CD8-positive, alpha-beta memory T cell (primary cell): ENCODE measurements at places on chromosomes 4 and X. TPM values are rescaled to one million over a fixed set of nuclear protein-coding genes. Genes with fewer than 3 reads are reported as not detected.

GRCh38 chr4:151409470-151410313, 716 bp downstream of the FHIP1A start:
- peak overlapping the region; percentile 47 for H3K4me3 ChIP-seq
- no peak overlapping the region for H3K27ac ChIP-seq
- peak; percentile 9 for DNase-seq
- H3K4me1 ChIP-seq = peaks cover 15% of the 10 kb centered on the region
- peaks cover 4% of the 10 kb centered on the region for H3K27me3 ChIP-seq

DNA sequence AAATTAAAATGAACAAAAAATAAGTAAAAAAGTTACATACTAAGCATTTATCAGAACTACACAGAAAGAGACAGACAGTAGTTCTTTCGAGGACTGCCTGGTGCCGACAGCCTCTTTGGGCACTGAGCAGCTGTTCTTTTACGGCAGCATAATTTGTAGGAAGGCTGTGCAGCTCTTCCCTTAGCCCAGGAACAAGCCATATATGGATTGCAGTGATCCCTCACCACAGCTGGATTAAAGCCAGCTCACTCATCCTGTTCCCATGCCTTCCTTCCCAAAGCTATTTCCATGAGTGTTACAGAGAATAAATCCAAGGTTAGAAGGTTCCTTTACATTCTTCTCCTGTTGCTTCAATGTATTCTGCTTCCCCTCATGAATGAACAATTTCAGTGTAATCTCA, 71.7 kb downstream of the DDX60L start:
- peaks cover 21% of the 10 kb centered on the region for H3K36me3 ChIP-seq
- DNase-seq = no peak
- no peaks in the 10 kb centered on the region for H3K27me3 ChIP-seq
- H3K4me3 ChIP-seq = no peak overlapping the region
- H3K27ac ChIP-seq = no peak overlapping the region

DNA sequence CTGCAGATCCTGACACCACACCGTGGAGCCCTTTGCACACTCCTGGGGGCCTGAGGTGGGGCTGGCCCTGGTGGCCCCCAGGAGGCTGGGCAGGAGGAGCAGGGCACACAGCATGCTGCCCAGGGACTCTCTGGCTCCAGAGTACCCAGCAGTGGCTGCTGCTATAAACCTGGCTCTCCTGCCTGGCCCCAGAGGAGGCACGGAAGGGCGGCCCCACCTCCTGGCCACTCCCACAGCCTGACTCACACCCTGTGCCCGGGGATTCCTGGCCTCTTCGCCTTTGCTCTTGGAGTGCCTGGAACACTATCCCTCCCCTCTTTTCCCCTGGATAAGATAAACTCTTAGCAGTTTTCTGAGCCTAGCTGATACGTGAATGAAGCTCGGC, at the start of gene PSAPL1:
PSAPL1 (minus strand) TSS at position 165 of the 385 bp plus-strand sequence; CDS start at position 114, 51 bp downstream.
- H3K36me3 ChIP-seq = no peaks in the 10 kb centered on the region
- peak; percentile 35 for DNase-seq
- H3K4me1 ChIP-seq = no peaks in the 10 kb centered on the region
- H3K4me3 ChIP-seq = no peak within 1 kb of the TSS

- DNase-seq = no peak
- H3K4me1 ChIP-seq = no peaks in the 10 kb centered on the region
- no peak overlapping the region for H3K4me3 ChIP-seq
- H3K27me3 ChIP-seq = no peaks in the 10 kb centered on the region
- H3K36me3 ChIP-seq = no peaks in the 10 kb centered on the region
These were observed 83.5 kb downstream of the LNX1 start for GRCh38 chr4:53507671-53508286.

GRCh38 chr4:154720123-154720522, 23.7 kb upstream of the LRAT start:
- H3K27me3 ChIP-seq = no peaks in the 10 kb centered on the region
- no peak overlapping the region for H3K4me3 ChIP-seq
- H3K4me1 ChIP-seq = no peaks in the 10 kb centered on the region
- H3K36me3 ChIP-seq = no peaks in the 10 kb centered on the region

GRCh38 chrX:7580127-7580526, 262.8 kb upstream of the VCX start:
- no peaks in the 10 kb centered on the region for H3K4me1 ChIP-seq
- DNase-seq = no peak
- H3K4me3 ChIP-seq = no peak overlapping the region
- no peak overlapping the region for H3K27ac ChIP-seq
- no peaks in the 10 kb centered on the region for H3K36me3 ChIP-seq
- no peaks in the 10 kb centered on the region for H3K27me3 ChIP-seq

- H3K4me3 ChIP-seq = no peak overlapping the region
- no peaks in the 10 kb centered on the region for H3K4me1 ChIP-seq
- H3K36me3 ChIP-seq = no peaks in the 10 kb centered on the region
- H3K27me3 ChIP-seq = no peaks in the 10 kb centered on the region
- H3K27ac ChIP-seq = no peak overlapping the region
These were observed 84.8 kb downstream of the RTL3 start for GRCh38 chrX:78574306-78574705.

DNA sequence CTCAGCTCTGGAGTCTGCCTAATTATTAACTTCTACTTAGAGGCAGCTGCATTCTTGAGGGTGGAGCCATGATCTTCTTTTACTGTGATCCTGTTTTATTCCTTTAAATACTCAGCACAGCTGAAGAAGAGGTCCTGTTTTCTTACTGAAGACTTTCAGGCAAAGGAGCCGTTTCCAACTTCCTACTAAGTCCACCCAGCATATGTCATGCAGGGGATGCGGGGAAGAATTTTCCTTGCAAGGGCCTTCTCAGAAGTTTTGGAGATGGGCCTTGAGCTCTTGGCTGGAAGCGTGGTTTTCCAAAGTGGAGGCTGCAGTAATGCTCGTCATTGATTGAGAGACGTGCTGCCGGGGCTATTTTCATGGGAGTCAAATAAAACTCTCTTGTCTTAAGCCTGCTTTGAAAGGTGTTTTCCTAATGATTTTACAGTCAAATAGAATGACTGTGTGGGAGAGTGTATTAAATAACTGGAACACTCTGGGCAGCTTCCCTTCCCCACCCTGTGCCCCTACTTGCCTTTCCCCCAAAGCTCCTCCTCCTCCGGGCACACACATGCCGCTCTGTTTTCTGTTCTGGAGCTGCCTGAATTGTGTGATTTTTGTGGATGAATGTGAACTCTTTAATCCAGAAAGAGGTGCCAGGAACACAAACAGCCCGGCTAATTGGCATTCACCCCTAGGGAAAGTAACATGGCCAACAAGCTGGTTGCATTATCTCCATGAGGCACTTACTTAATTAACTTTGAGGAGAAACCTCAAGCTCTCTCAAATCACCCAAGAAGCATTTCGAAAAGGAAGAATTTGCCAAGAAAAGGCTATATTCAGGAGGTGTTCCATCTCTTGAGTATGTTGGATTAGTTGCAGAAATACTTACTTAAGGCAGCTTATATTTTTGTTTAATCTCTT, 28.1 kb downstream of the FGF2 start:
- H3K36me3 ChIP-seq = no peaks in the 10 kb centered on the region
- no peak overlapping the region for H3K4me3 ChIP-seq
- H3K4me1 ChIP-seq = no peaks in the 10 kb centered on the region
- no peak for DNase-seq
- H3K27me3 ChIP-seq = no peaks in the 10 kb centered on the region

- no peaks in the 10 kb centered on the region for H3K36me3 ChIP-seq
- no peak for DNase-seq
- no peaks in the 10 kb centered on the region for H3K4me1 ChIP-seq
- H3K27ac ChIP-seq = no peak overlapping the region
- no peaks in the 10 kb centered on the region for H3K27me3 ChIP-seq
These were observed 51.3 kb upstream of the FRMPD3 start for GRCh38 chrX:107398115-107398514.

DNA sequence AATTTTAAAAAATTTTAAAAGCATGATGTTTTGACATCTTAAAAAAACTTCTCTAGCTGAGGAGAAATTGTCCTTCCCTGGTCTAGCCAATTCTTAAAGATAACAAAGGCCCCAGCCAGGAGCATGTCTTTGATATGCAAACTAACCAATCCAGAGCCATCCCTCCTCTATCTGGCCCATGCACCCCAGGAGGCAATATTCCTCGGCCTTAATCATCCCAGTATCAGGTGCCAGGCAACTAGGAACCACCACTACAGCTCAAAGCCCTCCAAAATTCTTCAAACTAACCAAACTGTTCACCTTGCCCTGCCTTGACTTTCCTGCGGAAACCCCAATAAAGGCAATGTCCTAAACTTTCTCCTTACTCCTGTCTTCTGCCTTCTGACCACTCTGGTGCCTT, 97.8 kb upstream of the USP9X start:
- H3K36me3 ChIP-seq = no peaks in the 10 kb centered on the region
- no peak for DNase-seq
- no peak overlapping the region for H3K4me3 ChIP-seq
- H3K27me3 ChIP-seq = no peaks in the 10 kb centered on the region

- no peaks in the 10 kb centered on the region for H3K36me3 ChIP-seq
- H3K27me3 ChIP-seq = no peaks in the 10 kb centered on the region
- no peak overlapping the region for H3K4me3 ChIP-seq
- DNase-seq = no peak
- H3K4me1 ChIP-seq = no peaks in the 10 kb centered on the region
These were observed 42.9 kb downstream of the USP26 start for GRCh38 chrX:133053861-133054598.

GRCh38 chr4:175784986-175785525, 27.0 kb downstream of the GPM6A start:
- H3K4me1 ChIP-seq = no peaks in the 10 kb centered on the region
- no peaks in the 10 kb centered on the region for H3K36me3 ChIP-seq
- no peak overlapping the region for H3K4me3 ChIP-seq
- H3K27me3 ChIP-seq = no peaks in the 10 kb centered on the region

- no peaks in the 10 kb centered on the region for H3K36me3 ChIP-seq
- no peaks in the 10 kb centered on the region for H3K27me3 ChIP-seq
- no peaks in the 10 kb centered on the region for H3K4me1 ChIP-seq
- no peak overlapping the region for H3K27ac ChIP-seq
These were observed 430.5 kb upstream of the POU3F4 start for GRCh38 chrX:83077606-83078005.

- no peak overlapping the region for H3K27ac ChIP-seq
- H3K36me3 ChIP-seq = no peaks in the 10 kb centered on the region
- no peaks in the 10 kb centered on the region for H3K4me1 ChIP-seq
- no peak for DNase-seq
- no peak overlapping the region for H3K4me3 ChIP-seq
- no peaks in the 10 kb centered on the region for H3K27me3 ChIP-seq
These were observed 47.9 kb downstream of the MTM1 start for GRCh38 chrX:150616179-150616862.

- no peaks in the 10 kb centered on the region for H3K4me1 ChIP-seq
- DNase-seq = no peak
- H3K27ac ChIP-seq = no peak within 1 kb of the TSS
- no peaks in the 10 kb centered on the region for H3K27me3 ChIP-seq
- no peaks in the 10 kb centered on the region for H3K36me3 ChIP-seq
These were observed at the start of gene PPEF2 for GRCh38 chr4:75902352-75902751. Gene PPEF2, minus strand, starts transcription at chr4:75902452. Its CDS starts 6,127 bp downstream, at chr4:75896325.

DNA sequence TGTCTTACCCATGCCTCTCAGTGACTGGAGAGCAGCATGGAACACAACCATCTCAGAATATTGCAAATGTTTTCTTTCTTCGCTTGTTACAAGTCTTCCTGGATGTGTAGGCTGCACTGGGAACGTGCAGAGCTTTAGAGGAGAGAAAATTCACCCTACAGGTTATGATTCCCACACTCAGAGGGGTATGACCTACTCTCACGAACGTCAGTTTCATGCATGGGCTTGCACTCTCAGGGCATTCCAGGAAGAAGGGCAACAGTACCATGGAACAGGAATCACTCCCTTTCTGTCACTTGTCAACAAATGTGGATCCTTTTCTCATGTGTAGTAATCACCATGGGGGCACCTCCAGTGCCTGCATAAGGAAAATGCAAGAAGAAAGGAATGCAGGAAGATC, 75.8 kb downstream of the NBDY start:
- H3K4me3 ChIP-seq = no peak overlapping the region
- H3K36me3 ChIP-seq = no peaks in the 10 kb centered on the region
- H3K27me3 ChIP-seq = no peaks in the 10 kb centered on the region
- H3K4me1 ChIP-seq = peaks cover 19% of the 10 kb centered on the region

GRCh38 chr4:152356428-152357034, 179.4 kb downstream of the FBXW7 start:
- no peaks in the 10 kb centered on the region for H3K27me3 ChIP-seq
- DNase-seq = no peak

- no peak overlapping the region for H3K27ac ChIP-seq
- no peaks in the 10 kb centered on the region for H3K36me3 ChIP-seq
- H3K27me3 ChIP-seq = no peaks in the 10 kb centered on the region
- no peaks in the 10 kb centered on the region for H3K4me1 ChIP-seq
- DNase-seq = no peak
- H3K4me3 ChIP-seq = no peak overlapping the region
These were observed 68.0 kb downstream of the IQCM start for GRCh38 chr4:149747646-149748045.

DNA sequence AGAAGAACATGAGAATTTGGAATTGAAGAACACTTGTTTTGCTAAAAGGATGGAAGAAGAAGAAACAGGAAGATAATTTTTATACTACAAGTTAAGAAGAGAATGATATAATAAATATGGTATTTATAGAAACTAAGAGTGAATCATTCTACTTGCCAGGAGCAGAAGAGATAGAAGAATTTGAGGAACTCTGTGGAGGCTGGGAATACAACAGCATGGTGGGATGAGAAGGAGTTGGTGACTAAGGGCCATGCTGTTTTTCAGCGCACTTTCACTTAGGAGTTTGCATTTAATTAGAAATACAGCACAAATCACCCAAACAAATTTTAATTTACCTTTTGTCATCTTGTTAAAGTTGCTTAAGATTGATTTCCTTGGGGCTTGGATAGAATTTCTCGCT, 20.5 kb downstream of the HADH start:
- H3K27ac ChIP-seq = no peak overlapping the region
- no peaks in the 10 kb centered on the region for H3K4me1 ChIP-seq
- no peaks in the 10 kb centered on the region for H3K27me3 ChIP-seq
- no peak overlapping the region for H3K4me3 ChIP-seq
- no peaks in the 10 kb centered on the region for H3K36me3 ChIP-seq
- no peak for DNase-seq

Gene ASB12
- not detected for total RNA-seq

Gene CENPI
- 12.8 TPM for total RNA-seq

Gene ADAM29
- not detected for total RNA-seq

Gene TAF7L
- not detected for total RNA-seq

Gene XK
- 0.22 TPM for total RNA-seq

Gene MTNR1A
- not detected for total RNA-seq

Gene SPARCL1
- not detected for total RNA-seq

Gene USP17L24
- not detected for total RNA-seq

Gene FAAH2
- total RNA-seq = 2.4 TPM

Gene SPANXA1
- total RNA-seq = not detected

Gene HSD17B13
- total RNA-seq = not detected

Gene H2BW2
- not detected for total RNA-seq
